ENCODE measurements at places on chromosomes 3 and 15. TPM values are rescaled to one million over a fixed set of nuclear protein-coding genes. Genes with fewer than 3 reads are reported as not detected.
A peak's percentile ranks its signal among the peaks of the same experiment; 100 is the strongest.

- no peak for DNase-seq
These were observed 36.2 kb upstream of the COL6A6 start for GRCh38 chr3:130480736-130481135.

GRCh38 chr15:51190424-51191068 is 95.8 kb upstream of the TNFAIP8L3 start:
- no peak for DNase-seq

PCBP4 gene
- 8.9 TPM for total RNA-seq

- peak; percentile 83 for DNase-seq
These were observed 228.0 kb downstream of the UACA start for GRCh38 chr15:70535071-70535954.

CTXN2 gene
- not detected for total RNA-seq

GRCh38 chr3:129358772-129359371 is 69.6 kb downstream of the EFCAB12 start:
- no peak for DNase-seq

- no peak for DNase-seq
These were observed 1.3 kb upstream of the ZIC4 start for GRCh38 chr3:147407498-147408187.

DNA sequence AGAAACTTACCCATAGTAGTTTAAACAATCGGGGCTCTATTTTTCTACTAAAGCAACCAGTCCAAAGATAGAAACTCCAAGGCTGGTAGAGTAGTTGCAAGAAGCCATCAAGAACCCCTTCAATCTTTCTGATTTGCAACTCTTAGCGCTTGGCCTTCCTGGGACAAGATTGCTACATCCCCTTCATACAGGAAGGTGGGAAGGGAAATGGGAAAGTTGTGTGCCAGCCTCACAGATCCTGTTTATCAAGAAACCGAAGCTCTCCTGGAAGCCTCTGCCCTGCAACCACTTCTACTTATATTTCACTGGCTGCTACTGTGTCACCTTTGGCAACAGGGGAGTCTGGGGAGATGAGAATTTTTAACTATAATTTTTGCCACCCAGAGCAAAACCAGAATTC is 46.2 kb downstream of the OSBPL10 start:
- DNase-seq: no peak

DNA sequence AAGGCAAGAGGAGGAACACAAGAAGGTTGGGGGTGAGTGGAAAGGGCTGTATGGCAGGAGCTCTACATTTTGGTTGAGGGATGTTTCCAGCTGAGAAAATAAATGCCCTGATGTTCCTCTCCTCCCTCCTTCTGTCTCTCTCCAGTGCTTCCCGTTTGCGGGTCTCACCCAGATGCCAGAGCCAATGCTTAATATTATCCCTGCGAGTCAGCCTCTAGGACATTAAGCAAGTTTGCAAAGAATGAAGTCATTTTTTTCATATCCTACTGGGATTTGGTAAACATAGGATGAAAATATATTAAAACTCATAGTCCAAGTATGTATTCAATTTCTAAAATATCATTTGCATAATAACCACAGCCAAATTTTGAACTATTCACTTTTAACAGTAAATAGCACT is 295.9 kb downstream of the CADM2 start:
- no peak for DNase-seq

SLC24A5 gene
- total RNA-seq: not detected

RPP25 gene
- 3.7 TPM for total RNA-seq

- peak; percentile 43 for DNase-seq
These were observed 65.3 kb downstream of the IGF1R start for GRCh38 chr15:98713585-98714001.

GRCh38 chr15:29687204-29687815 is 135.0 kb downstream of the TJP1 start:
- no peak for DNase-seq

DNA sequence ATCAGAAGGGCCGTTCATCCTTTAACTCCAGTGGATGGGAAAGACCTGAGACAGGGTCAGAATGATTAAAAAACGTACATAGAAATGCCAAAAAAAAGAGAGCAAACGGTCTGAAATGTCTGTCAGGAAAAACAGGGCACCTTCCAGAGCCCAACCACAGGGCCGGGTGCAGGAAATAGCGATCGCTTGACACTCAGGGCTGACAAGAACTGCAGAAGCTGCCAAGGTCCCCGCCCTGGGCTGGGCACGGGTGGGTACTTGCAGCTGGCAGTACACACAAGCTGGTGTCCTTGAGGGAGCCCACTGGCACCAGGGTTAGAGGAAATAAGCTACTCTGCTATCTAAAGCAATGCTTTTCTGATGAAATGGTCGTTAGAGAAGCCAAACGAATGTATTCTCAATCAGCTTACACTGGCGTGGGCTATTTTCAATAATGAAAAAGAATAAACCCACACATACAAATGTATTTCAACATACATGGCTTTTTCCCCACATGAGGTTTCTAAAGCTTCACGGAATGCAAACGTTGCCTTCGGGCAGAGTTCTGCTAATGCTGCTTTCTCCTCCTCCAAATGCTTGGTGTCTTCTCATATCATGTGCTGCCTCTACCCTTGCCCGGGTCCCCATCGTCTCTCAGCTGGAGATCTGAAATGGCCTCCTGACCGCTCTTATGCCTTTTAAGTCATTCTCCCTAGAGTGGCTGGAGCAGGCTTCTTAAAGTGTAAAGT is 15.6 kb downstream of the FRMD4B start:
- peak; percentile 41 for DNase-seq

DNA sequence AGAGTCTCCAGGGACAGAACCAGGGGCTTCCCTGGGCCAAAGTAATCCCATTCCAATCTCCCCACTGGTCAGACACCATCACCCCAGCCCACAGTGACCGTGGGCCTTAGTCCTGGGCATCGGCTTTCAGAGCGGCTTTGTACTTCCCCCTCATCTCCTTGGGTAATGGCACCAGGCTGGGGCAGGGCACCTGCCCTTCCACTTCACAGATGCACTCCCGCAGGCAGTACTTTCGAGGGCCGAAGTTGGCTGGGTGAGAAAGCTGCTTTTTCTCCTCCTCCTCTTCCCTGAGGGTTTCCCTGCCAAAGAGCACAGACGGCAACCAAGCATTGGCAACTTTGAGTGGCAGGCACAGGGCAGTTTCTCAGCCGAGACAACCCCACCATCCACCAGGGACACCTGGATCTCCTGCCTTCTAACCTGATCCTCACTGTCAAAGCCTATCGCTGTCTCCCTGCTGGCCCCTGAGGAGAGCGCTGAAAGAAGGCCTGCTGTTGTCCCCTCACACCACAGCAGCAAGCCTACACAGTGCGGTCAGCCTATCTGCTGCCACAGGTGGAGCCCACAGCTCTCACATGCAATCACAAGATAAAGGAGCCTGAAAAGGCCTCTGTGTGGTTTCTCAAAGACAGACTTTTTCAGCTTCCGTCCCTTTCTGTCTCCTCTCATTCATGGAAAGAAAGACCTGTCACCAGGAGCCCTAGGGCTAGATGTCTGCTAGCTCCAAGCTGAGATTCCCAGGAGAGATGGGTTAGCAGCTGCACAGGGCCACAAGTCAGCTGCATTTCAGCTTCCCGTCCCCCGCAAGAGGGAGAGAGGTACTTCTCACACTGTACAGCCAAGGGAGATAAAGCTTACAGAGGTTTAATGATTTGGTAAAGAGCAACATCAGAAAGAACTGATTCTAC is 12.5 kb downstream of the MRPS25 start:
- no peak for DNase-seq

DNA sequence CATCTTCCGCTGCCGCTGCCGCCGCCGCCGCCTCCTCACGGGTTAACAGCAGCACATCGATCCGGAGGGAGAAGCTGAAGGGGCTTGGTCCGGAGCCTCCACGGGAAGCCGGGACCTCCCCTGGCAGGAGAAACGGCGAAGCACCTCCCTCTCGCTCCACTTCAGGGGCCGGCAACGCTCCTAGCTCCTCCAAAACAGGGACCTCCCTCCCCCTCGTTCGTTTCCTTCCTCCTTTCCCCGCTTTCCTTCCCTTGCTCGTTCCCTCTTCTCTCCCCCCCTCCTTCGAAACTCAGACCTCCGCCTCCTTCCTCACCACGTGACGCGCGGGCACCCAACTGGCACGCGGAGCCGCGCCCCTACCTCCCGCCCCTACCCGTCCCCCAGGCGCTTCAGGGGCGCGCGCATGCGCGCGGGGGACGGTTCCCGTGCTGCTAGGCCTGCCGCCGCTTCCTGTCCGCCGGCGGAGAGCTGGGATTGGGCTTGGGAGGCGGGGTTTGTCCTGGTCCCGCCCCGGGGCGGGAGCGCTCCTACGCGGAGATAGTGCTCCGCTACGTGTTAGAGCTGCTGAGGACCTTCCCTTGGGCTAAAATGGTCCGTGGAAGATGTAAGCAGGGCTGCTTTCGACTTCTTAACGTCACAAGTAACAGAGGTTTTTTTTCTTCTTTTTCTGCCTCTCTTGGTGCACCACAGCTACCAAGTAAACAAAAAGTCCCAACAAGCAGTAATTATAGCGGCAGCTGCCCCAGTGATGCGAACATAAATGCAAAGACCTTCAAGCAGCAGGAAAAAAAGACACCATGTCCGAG is at the start of gene ADAM10:
Gene ADAM10 (minus strand): TSS at position 176 of the 806 bp plus-strand sequence. CDS start 173 bp downstream, at position 3.
- peak; percentile 98 for DNase-seq

DNA sequence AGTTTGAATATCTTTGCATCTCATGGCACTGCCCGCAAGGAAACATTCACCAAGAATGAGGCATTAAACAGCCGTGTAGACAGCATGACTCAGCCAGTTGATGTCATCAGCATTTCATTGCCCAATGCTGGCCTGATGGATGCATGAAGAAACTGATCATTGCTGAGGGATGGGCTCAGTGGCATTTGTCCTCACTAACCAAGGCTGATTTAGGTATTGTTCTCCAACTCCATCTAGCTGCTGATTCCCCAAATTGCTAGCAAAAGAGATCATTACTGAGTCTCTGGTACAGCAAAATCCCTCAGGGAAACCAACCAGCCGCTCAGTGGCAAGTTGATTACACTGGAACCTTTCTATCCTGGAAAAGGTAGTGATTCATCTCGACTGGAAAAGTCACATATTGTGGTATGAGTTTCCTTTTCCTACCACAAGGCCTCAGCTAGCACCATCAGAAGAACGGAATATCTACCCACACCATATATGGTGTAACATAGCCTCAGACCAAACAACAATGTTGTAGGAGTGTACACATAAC is 186.5 kb upstream of the GAP43 start:
- no peak for DNase-seq

GRCh38 chr15:70267879-70268278 is 170.2 kb upstream of the TLE3 start:
- no peak for DNase-seq

CLDN18 gene
- not detected for total RNA-seq

- no peak for DNase-seq
These were observed 48.5 kb downstream of the STARD9 start for GRCh38 chr15:42623951-42624350.

GRCh38 chr3:18423401-18424212 is 1.5 kb downstream of the SATB1 start:
- peak; percentile 70 for DNase-seq

AGTR1 gene
- not detected for total RNA-seq

IL5RA gene
- not detected for total RNA-seq

CHRNA7 gene
- not detected for total RNA-seq

DNA sequence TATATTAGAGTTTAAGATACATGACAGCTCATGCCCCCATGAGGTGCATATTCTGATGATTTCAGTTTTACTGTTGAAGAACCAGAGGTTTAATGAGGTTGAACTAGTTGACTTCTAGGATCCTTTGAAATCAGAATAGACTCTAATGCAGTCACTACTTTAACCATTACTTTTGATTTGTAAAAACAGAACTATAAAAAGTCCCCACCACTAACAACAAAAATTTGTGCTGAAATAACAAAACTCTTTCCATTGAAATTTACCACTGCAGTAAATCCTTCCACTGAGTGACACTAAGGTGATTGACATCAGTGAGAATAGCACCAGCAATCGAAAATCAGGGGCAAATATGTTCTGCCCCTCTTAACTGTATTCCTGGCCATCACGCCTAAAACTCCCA is 214.1 kb downstream of the SHQ1 start:
- peak; percentile 19 for DNase-seq

SLC25A36 gene
- 50.1 TPM for total RNA-seq

DNA sequence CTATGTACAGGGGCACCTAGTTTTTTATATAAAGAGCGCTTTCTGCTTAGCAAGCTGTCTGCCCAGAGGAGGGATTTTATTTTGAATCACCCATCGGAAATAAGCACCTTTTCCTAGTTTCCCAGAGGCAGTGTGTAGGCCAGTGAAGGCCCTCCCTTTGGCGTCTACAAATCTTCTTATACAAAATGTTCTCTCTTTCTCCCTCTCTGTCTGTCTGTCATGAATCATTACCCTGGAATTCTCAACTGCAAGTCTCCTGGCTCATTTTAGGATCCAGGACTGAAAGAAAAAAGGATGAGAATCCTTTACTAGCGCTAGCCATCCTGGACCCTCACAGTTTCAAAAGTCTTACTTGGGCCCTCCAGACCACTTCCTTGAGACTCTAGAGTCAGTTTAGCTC is 728.1 kb downstream of the OTOL1 start:
- no peak for DNase-seq

RHOV gene
- 0.22 TPM for total RNA-seq

GRCh38 chr3:185089343-185089742 is 63.5 kb downstream of the C3orf70 start:
- DNase-seq: no peak

TRIM69 gene
- total RNA-seq: 40.3 TPM

GRCh38 chr3:13452490-13453335 is 27.4 kb upstream of the HDAC11 start:
- DNase-seq: peak; percentile 67

DNA sequence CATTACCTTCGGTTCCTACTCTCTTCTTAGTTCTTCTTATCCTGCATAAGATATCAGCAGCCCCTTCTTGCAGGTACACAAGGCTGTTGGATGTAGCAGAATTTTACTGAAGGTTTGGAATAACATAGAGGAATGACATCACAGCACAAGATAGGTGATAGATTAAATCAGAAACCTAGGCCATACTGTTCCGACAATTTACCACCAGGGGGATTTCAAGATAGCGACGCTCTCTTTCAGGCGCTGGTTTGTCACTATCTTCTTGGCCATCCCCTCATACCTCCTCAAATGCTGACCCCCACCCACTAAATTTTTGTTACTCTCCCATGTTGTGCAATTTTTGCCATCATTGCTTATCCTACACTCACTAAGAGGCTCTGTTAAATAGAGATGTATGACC is 3.5 kb downstream of the SIDT1 start:
- DNase-seq: no peak

All from activated naive CD4-positive, alpha-beta T cell treated with anti-CD3 and anti-CD28 coated beads for 36 hours (primary cell).